ENCODE measurements at places on chromosomes 7 and 10.

DNA sequence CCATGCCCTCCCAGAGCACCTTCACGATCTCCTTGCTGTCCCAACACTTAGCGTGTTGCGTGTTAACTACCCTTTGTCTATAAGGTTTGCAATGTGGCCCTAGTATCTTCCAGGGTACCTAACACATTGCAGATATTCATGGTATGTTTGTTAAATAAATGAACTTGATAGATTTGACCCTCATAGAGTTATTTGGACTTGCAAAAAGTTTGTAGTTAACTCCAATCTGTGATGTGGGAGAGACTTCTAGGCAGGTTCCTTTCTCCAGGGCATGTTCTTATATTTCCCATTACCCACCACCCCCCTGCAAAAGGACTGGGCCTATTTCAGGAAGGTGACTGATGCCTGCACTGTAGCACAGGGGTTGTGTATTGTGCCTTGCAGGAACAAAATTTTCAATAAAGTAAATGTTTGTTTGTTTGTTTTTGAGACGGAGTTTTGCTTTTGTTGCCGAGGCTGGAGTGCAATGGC, 612 bp downstream of the HILPDA start:
- no peak for DNase-seq

DNA sequence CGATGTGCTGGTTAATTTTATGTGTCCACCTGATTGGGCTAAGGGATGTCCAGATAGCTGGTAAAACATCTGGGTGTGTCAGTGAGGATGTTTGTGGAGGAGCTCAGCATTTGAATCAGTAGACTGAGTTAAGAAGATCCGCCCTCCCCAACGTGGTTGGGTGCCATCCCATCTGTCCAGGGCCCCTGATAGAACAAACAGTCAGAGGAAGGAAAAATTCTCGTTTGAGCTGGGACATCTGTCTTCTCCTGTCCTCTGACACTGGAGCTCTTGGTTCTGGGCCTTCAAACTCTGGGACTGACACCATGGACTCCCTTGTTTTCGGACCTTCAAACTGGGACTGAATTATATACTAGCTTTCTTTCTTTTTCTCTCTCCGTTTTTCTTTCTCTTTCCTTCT, 59.6 kb downstream of the CARD11 start:
- no peak for DNase-seq

DNA sequence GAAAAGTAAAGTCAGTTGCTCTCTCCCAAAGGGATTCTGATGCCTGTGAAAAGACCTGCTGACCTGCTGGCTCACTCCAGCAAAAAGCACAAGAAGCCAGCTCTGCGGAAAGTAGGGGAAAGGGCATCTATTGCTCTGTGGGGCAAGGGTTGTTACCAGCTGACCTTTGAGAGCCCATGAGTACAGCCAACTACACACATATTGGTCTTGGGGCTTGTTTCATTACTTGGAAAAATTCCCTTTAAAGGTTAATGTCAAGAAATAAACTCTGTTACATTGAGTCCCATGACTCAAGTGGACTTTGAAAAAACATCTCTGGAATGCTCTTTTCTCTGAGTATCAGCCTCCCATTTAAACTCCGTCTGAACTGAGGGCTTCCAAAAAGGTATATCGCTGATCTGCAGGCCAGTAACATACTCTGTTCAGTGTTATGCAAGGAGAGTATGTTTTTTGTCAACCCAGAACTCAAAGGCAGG, 53.2 kb downstream of the PANK1 start:
- no peak for DNase-seq

DNA sequence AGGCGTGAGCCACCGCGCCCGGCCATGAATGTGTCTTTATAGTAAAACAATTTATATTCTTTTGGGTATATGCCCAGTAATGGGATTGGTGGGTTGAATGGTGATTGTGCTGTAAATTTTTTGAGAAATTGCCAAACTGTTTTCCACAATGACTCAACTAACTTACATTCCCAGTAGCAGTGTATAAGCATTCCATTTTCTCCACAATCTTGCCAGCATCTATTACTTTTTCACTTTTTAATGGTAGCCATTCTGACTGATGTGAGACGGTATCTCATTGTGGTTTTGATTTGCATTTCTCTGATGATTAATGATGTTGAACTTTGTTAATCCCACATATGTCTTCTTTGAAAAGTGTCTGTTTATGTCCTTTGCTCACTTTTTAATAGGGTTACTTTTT, 1187.9 kb downstream of the XPNPEP1 start:
- DNase-seq, result no peak

- no peak for DNase-seq
Observed at GRCh38 chr7:44959433-44959951, 19.3 kb downstream of the MYO1G start.

DNA sequence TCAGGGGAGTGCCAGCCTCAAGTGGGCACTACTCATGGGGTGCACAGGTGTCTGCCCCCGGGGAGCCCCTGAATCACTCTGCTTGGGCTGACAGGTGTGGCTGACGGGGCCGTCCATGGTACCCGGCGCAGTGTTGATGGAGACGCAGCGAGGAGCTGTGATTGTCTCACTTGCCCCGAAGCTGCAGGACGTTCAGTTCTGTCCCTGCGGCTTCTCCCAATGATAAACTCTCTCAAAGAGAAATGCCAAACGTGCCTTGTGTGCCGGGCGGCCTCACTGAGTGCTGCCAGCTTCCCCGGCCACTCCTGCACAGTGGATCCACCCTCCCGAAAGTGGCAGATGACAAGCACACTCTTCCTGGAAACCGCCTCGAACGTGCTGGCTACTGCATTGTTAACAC, 203.2 kb downstream of the DNAJB6 start:
- DNase-seq, result no peak

DNA sequence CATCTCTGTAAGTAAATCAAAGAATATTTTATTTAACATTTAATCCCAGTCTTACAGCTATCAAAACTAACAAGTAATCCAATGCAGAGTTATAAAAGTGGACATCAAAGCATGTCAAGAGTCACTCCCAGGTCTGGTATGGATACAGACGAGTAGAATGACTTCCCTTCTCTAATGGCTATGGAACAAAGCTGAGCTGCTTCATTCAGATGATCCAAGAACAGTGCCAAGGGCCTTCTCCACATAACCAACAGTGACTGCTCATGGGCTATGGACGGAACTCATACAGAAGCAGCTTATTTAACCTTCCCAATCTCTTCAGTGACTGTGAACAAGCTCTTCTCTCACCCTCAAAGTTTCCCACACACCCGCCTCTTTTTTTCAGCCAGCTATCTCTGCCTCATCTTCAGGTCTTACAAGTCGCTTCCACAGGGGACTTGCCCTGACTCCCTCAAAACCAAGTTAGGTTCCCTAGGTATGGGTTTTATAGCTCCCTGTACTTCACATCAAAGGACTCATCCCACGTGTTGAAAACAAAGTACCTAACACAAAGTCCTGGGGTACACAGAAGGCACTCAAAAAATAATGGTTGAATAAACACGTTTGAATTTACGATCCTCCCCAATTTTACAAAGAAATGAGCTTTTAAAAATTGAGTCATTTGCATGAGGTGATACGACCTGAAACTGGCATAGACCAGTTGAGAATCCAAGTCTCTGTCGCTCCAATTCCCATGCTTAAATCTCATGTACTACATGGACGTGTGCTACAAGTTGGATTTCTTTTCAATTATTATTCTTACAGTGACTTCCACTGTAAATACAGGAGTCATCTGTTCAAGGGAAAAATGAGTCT, 3.1 kb downstream of the USP6NL start:
- DNase-seq, result no peak

DNA sequence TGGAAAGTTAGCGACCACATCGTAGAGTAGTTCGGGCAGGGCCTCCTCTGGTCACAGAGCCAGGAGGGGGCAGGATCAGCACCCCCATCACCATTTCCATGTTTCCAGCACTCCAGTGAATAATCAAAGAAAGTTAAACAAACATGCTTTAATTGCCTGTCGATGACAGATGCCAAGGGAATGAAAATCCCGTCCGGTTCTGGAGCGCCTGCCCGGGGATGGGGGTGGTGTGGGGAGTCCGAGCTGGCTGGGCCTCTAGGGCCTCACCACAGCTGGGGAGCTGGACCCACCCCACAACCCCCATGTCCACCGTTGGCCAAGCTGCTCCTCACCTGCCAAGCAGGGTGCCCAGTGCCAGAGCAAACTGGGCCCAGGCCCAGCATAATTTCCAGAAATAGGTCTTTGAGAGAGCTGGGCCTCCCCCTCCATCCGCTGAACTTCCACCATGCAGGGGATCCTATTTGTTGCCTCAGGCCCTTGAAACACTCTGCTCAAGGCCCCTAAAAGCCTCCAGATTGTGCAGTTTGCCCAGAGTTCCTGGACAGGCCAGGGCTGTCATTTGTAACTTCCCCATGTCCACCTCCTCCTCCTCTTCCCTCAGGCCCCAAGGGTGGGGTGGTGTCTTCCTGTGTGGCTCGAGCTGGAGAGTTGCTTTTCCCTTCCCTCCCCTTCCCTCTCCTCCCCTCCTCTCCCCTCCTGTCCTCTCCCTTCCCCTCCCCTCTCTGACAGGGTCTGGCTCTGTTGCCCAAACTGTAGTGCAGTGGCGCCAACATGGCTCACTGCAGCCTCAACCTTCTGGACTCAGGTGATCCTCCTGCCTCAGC, 101.0 kb downstream of the MYL10 start:
- no peak for DNase-seq

DNA sequence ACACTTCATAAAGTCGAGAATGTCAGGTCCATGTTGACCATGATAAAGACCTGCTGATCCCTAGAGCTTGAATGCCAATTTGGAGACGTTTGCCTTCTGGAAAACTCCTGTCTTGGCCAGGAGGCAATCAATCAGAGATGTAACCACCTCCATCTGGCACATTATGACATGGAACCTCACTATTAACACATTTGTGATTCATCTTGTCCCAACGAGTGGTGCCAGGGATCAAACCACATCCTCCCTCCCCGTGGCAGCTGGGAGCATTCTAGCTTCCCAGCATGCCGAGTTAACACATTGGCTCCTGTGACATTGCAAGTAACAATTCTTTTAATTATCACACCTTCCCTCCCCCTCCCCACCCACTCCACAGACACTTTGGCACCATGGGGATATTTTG, 84.0 kb upstream of the PPP1R17 start:
- DNase-seq, result peak; percentile 44

DNA sequence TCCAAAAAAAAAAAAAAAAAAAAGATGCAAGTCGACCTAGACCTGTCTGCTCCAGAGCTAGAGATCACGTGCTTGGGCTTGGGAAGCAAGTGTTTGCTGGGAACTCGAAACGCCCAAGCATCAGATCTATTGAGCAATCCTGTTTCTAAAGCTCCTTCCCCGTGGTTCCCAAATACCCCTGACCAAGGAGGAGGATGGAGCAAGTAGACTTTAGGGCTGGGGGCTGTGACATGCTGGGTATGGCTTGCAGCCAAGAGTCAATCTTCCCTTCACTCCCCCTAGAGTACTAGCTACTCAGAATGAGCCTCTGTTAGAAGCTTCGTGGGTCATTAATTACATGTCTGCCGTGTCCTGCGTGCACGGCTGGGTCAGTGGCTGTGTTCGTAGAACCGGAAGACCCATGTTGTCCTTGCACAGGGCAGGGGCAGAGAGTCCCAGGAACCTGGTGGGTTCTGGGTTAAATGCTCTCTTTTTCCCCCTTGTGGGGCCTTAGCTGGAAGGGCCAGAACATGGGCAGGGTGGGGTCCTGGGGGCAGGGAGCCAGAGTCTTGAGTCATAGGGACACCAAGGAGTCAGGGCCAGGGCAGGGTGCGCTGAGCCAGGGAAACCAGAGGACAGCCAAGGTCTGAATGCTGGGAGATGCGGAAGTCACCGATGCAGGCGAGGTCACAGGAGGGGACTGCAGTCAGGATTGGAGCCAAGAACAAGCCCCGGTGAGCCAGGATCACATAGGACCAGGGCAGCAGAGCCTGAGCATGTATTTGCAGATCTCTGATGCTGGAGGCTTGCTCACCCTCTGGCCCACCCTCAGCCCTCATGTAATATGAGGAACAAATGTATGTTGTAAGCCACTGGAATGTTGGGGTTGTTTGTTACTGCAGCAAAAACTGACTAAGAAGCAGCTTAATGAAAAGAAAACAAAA, 34.6 kb upstream of the TPST1 start:
- no peak for DNase-seq

DNA sequence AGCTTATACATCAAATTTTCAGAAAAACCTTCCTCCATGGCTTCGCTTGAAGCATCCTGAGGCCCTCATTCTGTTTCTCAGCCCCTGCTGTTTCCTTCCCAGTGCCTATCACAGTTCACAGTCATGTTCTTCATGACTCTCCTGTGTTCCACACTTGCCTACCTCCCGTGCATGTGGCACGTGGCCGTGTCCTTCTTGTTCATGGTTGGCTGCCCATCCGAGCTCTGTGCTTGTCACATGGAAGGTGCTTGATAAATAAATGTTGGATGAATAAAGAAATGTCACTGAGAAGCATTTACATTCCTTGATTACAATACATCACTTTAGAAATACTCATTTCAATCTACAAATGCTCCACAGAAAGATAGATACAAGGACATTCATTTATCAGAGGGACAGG, 23.7 kb upstream of the EGFR start:
- no peak for DNase-seq

GRCh38 chr7:140674356-140674800, 1.6 kb downstream of the ADCK2 start:
- DNase-seq, result no peak

- no peak for DNase-seq
Observed at GRCh38 chr10:727162-727790, 37.8 kb upstream of the DIP2C start.

GRCh38 chr10:116371737-116372136, 47.5 kb downstream of the CCDC172 start:
- no peak for DNase-seq

DNA sequence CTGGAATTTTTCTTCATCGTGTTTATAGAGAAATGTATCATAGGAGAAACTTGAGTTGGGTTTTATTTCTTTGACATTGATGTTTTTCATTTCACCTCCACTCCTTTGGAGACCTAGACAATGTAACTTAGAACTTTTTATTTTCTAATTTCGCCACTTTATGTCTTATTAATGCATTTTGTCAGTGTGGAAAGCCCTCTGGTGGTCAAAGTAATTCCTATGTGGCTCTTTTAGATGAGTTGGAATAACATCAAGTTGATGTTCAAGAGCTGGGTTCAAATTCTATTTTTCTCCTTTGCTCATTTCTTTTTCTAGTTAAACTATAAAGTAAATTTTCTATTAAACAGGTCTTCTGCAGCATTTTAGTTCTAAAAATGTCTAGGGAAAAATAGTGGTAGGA, 478.6 kb downstream of the LRMDA start:
- DNase-seq, result no peak

DNA sequence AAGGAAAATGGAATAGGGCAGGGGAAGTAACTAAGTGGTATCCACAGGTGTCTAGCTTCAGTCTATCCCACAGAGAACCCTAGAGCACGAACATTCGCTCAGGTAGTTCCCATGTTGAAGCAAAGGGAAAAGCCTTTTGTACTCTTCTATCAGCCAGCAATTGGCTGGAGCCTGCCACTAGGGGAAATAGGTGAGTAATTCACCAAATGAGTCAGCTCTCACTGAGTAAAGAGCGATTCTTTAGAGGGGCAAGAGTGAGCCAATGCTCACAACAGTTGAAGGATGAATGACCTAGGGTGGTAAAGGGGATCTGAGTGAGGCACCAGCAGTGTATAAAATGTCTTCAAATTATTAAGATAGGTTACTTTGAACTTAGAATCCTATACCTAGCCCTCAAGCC, 94.1 kb upstream of the ZNF800 start:
- no peak for DNase-seq

- DNase-seq, result no peak
Observed at GRCh38 chr10:96639899-96640298, 53.1 kb upstream of the TM9SF3 start.
